Activated naive CD4-positive, alpha-beta T cell treated with anti-CD3 and anti-CD28 coated beads, Interleukin-2, amount 50 U/mL, for 72 hours (primary cell): ENCODE measurements at places on chromosomes 11 and 22. TPM values are rescaled to one million over a fixed set of nuclear protein-coding genes. Genes with fewer than 3 reads are reported as not detected.

GRCh38 chr11:69855421-69855820 lies 36.2 kb upstream of the FGF3 start:
- DNase-seq, result no peak

DNA sequence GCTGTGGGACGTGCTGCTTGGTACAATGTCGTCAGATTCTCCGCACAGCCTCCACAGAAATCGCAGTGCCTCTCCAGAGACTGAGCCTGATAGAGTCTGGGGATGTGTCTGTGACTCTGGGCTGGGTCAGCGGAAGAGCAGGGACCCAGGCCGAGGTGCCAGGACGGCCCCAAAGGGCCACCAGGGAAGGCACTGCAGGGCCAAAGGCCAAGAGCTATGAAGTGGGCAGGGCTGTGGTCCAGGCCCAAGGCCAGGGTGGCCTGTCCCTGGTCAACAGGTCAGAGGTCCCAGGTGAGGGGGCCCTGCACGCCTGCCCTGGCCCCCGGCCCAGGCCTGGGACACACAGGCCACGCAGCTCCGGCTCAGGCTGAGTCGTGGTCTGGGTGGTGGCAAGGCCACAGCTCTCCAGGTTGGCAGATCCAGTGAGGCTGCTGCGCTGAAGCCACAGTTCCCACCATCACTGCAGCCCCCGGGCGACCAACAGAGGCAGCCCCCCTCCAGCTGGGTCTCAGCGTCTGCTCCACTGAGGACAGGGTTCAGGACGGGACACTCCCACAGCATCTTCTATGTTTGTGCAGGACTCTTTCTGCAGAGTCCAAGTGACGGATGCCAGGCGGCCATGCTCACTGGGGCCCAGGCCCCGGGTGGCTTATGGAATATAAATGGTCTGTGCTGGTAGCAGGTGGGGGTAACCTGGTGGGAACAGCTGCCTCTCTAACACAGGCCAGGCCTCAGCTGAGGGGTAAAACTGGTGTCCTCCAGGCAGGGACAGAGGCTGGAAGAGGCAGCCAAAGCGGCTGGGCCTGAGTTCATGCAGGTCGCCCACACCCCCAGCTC lies 4.8 kb upstream of the PIM3 start:
- DNase-seq, result no peak

- DNase-seq, result no peak
Measured at GRCh38 chr22:30968015-30968923, at the start of gene MORC2. TSS of gene MORC2 (minus strand) at chr22:30968774. CDS start at chr22:30967889, 885 bp downstream.

- DNase-seq, result no peak
Measured at GRCh38 chr11:72673943-72674828, at the start of gene PDE2A. TSS of gene PDE2A (minus strand) at chr11:72674422. CDS start at chr11:72674207, 215 bp downstream.

- DNase-seq, result no peak
Measured at GRCh38 chr11:83768489-83768888, 482.3 kb upstream of the CCDC90B start.

GRCh38 chr11:105181521-105181920 lies 42.0 kb upstream of the CARD18 start:
- DNase-seq, result no peak

The DCDC1 gene
- 0.47 TPM for total RNA-seq

GRCh38 chr22:38272373-38273134 lies at the start of gene TMEM184B:
TSS of gene TMEM184B (minus strand) at chr22:38273010. CDS start at chr22:38247961, 25,049 bp downstream.
- DNase-seq, result peak; percentile 87

- no peak for DNase-seq
Measured at GRCh38 chr11:47489395-47489755, 40.4 kb upstream of the RAPSN start.

GRCh38 chr11:34748036-34748435 lies 127.1 kb downstream of the EHF start:
- no peak for DNase-seq

DNA sequence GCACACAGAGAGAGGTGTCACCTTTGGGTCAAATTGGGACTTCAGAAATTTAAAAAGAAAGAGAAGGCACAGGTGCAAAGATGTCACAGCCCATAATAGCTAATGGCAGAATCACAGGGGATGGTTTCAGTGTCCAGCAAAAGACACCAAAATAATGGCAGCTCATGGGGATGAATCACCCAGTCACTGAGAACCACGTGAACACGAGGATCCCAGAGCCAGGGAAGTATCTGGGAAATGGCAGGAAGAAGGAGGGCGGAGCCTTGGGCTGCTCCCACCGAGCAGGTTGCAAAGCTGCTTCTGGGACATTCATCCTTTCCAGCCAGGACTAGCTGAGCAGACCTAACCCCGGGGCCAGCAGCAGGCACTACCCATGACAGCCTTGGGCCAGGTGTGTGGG lies 45.6 kb downstream of the TRMU start:
- no peak for DNase-seq

GRCh38 chr11:113555071-113555619 lies 79.9 kb upstream of the DRD2 start:
- DNase-seq, result no peak

The ZNF280B gene
- 2.4 TPM for total RNA-seq

The SYNGR1 gene
- 0.46 TPM for total RNA-seq

DNA sequence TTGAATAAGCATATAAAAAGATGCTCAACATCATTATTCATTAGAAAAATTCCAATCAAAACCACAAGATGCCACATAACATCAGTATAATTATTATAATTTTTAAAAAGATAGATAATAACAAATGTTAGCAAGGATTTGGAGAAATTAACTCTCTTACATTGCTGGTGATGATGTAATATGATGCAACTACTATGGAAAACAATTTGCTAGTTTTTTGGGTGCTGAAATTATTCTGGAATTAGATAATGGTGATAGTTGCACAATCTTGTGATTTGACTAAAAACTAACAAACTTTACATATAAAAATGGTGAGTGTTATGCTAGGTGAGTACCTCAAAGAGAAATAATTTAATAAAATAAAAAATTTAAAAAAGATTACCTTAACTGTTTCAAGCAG lies 412.2 kb downstream of the LRRC4C start:
- no peak for DNase-seq

DNA sequence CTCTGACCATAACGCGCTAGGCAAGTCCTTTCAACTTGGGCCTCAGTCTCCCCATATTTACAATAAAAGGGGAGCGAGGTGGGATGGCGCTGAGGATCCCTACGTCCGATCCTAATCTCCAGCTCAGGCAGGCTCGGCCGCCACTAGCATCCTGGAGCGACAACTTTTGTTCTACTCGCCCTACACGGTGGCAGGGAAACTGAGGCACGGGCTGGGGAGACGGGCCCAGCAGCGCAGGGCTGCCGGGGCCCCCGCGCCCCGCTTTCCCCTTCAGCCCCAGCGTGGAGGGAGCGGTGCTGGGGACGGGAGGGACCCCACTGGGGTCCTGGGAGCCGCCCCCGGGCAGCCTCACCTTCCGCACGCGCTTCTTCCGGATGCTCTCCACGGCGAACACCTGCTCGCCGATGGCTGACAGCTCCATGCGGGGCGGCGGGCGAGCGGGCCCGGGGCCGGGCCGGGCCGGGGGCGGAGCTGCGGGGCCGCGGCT lies 413 bp downstream of the CBX7 start:
- DNase-seq, result no peak

The NLRP14 gene
- total RNA-seq, result 0.21 TPM

The OR52N4 gene
- 0.41 TPM for total RNA-seq

DNA sequence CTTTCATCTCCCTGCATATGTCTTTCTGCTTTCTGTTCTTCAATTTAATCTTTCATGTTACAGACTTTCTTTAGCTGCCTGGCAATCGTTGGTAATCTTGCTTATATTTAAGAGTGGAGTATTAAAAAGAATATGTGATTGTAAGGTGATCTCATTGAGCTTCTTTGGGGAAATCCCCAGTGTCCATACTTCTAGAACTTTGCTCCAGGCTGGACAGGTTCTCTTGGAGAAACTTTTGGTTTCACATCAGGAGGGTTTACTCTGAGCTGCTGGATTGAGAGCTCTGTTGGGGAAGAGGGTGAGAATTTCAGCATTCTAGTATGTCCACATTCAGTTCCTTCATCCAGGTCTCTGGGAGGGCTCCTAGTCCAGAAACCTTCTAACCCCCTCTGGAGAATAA lies 16.1 kb downstream of the LRRC75B start:
- DNase-seq, result no peak

DNA sequence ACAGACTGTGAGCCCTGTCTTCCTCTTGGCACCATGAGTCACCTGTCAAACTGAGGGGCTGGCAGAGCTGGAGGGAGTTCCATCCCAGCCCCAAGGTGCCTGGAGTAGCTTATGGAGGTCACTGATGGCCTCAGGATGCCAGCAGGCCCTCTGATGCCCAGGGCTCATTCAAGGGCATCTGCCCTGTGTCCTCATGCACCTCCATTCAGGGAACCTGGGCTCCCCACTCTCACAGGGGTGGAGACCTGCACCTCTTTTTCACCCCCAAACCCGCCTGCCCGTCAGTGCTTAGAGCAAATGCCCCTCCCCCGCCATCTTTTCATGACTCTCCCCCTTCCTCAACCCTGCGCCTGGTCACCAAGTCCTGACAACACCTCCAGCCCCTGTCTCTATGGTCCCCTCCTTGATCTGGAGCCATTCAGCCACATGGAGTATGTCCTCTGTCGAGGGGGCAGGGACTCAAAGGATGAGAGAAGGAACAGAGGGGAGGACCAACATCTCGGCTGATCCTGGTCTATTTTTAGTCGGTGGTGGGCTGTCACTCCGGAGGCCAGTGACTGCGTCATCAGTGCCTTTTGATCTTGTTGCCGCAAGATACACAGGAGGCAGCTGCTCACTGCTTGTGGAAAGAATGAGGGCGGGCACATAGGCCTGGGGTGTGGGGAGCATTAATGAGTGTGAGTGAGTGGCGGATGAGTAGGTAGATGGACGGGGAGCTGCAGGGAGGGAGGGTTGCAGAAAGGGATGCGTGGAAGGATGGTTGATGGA lies 72.2 kb downstream of the CDKN1C start:
- DNase-seq, result no peak
